ENCODE measurements at places on chromosomes 2 and 18. TPM values are rescaled to one million over a fixed set of nuclear protein-coding genes. Genes with fewer than 3 reads are reported as not detected.

Gene ALLC
- not detected for total RNA-seq

Gene CD8A
- total RNA-seq: not detected

DNA sequence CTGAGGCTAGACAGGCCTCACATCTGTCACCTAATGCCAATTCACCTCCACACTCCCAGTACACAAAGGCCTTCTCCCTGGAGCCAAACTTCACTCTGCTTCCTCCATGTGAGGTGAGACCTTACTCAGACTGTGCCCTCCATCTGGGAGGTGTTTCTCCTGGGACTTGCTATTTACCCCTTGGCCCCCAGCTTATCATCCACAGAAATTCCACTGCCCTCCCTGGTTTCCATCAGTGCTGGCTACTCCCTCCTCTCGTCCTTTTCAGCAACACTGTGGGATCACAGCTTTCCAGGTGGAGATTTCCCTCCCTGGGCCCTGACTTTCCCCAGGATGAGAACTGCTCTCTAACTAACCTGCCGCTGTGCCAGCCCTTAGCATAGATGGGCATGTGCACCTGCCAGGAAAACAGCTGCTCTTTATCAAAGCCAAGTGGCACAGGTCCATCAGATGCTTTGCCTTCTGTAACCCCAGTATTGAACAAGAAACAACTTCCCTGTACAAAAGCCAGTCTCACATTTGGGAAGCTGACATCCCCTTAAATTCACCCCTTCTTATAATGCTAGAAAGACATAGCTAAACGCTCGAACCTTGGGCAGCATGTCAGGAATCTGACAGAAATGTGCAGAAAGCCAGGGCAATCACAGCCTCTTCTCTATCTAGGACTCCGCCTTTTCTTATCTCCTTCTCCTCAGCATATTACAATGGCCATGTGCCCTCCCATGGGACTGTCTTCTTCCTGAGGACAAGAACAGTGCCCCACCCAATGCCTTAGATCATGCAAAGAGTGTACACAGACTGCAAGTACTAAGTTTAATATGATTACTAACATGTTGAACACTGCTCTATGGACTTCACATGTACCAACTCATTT lies 535.5 kb upstream of the ID2 start:
- no peak for DNase-seq

- DNase-seq: peak; percentile 12
These were observed 264.7 kb downstream of the CYP26B1 start for GRCh38 chr2:71882949-71883472.

GRCh38 chr2:104744537-104744936 lies 109.4 kb upstream of the POU3F3 start:
- DNase-seq: no peak

- DNase-seq: no peak
These were observed 308.6 kb upstream of the TNP1 start for GRCh38 chr2:217168496-217168895.

- no peak for DNase-seq
These were observed 764.6 kb upstream of the PKDCC start for GRCh38 chr2:41283079-41283775.

DNA sequence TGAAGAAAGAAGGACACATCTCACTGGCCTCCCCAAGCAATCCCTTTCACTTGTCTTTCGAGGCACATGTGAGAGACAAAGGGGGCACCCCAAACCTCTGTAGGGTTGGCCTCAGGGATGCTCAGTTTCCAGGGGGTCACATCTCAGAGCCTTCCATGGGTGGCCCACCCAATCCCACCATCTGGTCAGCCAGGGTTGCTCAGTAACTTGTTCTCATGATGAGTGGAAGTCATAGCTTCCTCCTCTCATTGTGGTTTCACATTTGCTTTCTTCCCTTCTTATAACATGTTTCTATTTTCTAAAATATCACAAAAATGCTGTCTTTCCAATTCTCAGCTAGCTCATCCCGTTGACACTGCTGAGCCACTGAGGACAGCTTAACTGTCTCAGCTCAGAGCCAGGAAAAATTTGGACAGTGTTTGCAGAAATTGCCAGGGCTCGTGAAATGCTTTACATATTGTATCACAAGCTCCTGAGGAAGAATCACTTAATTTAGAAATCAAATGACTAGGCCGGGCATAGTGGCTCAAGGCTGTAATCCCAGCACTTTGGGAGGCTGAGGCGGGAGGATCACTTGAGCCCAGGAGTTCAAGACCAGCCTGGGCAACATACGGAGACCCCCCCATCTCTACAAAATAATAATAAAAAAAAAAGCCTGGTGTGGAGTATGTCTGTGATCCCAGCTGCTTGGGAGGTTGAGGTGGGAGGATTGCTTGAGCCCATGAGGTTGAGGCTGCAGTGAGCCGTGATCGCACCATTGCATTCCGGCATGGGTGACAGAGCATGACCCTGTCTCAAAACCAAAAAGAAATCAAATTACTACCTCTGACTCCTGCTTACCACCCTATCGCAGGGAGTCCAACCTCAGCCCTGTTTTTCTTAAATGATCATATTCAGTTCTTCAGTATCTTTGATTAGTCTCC lies 129.3 kb downstream of the PRKCE start:
- DNase-seq: no peak

- DNase-seq: no peak
These were observed 154.2 kb downstream of the MIB1 start for GRCh38 chr18:21894619-21895367.

Gene DUSP2
- total RNA-seq: 75.7 TPM

DNA sequence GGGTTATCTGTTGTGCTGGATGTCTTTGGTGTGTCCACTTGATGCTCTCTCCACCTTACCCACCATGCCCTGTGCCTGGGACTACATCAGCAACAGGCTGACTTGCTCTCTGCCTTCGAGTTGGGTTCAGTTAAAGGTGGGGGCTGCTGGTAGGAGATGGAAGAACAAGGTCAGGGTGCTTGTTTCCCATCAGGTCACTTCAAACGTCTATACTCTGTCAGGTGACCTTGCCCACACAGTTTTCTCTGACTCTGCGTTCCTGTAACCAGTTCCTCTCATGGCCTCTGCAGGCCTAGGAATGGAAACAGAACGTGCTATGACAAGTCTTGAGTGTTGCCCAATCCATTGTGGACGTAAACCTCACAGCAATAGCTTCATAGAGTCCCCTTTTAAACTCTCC lies 38.4 kb upstream of the PAPOLG start:
- DNase-seq: no peak

DNA sequence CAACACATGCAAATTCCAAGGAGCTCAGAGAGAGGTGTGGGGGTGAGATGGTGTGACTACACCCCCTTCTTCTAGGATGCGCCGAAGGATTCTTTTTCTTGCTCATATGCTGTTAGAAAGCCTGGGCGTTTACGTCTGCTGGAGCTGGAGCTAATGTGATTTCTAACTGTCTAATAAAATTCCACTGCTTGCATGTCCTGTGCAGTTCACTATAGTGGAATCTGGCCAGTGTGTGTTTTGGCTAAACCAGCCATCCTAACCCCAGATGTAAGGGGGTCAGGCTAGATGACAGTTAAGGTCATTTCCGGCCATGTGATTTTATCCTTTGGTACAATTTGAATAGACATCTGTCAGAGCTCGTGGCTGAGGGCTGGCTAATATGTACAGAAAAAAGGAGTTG lies 194.1 kb downstream of the PRKCE start:
- no peak for DNase-seq

Gene LAMA1
- not detected for total RNA-seq

DNA sequence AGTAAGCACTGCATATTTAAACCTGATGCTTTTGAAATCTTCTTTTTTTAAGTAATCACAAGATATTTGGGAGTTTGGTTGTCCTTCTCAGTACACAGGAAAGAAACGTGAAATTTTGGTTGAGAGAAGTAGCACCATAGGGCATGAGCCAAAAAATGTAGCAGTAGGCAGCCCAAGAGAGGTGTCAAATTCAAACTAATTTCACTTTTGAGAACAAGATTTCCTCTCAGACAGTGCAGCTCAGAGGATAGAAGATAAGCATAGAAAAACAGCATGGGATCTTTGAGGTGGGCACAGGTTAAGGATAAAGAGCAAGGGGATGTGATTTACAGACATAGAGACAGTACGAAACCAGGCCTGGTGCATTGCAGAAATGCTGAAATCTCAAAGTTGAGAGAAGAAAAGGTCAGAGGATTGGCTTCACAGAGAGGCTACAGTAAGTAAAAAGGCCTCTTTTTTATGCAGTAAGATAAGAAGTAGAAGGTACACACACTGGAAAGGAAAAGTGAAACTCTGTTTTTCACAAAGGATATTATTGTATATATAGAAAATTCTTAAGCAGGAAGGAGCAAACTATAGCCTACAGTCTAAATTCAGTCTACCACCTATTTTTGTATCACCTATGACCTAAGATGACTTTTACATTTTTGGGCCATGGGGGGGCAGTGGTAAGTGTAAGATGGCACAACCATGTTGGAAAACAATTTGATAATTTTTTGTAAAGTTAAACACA lies 89.8 kb downstream of the PKP4 start:
- DNase-seq: no peak

DNA sequence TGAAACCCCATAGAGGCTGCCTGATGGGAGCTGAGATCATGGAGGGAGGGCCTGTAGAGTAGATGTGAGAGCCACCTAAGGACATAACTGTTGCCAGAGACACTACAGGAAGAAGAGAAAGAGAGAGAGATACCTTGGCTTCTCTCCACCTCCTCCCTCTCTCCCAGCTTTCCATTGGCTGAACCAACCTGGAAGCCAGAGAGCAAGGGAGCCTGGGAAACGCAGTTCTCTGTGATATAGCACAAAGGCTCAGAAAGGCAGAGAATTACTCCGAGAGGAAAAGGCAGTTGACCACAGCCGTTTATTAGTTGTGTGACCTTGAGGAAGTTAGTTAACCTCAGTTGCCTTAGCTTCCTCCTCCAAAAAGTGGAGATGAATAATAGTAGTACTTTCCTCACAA lies 37.7 kb upstream of the MAT2A start:
- peak; percentile 28 for DNase-seq

Gene SLC4A3
- total RNA-seq: 0.36 TPM

- DNase-seq: peak; percentile 6
These were observed 57.2 kb downstream of the CALCRL start for GRCh38 chr2:187390891-187391290.

DNA sequence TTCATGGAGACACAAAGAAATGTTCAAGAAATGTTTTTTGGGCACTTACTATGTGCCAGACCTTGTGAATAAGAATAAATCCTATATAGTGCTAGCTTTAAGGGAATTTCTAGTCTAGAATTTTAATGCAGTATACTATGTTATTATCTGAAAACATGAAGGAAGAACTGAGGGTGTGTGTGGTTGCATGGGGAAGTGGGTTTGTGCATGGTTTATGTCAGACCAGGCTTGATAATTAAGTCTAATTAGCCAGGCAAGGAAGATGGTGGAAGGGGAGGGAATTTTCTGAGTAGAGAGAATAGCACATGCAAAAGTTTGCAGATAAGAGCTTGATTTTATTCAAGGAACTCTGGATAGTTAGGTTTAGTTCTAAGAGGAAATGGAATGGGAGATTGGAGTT lies 6.5 kb downstream of the RBBP8 start:
- no peak for DNase-seq

- peak; percentile 69 for DNase-seq
These were observed 33.9 kb downstream of the BMP10 start for GRCh38 chr2:68837164-68837860.

DNA sequence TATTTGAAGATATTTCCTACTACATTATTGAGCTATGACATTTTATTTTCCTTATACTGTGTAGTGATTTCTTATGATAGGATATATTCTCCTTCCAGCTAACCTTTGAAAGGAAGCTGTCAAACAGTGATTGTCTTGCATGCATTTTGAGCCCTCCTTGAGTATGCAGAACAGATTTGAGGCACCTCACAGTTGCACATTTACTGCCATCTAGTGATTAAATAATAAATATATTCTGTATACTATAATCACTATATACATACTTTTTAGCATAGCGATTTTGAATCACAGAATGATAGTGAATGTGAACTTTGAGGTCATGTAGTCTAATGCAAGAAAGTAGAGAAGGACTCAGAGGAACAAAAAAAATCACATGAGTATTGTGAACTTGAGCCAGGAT lies 268.4 kb upstream of the CDH19 start:
- DNase-seq: peak; percentile 25

GRCh38 chr18:3960142-3960541 lies 495.0 kb downstream of the DLGAP1 start:
- no peak for DNase-seq
